ENCODE measurements at places on chromosomes 5 and 9.

GRCh38 chr5:39461007-39461682 lies 36.4 kb upstream of the DAB2 start:
- DNase-seq, result no peak

GRCh38 chr9:111148052-111149017 lies 110.1 kb upstream of the LPAR1 start:
- no peak for DNase-seq

DNA sequence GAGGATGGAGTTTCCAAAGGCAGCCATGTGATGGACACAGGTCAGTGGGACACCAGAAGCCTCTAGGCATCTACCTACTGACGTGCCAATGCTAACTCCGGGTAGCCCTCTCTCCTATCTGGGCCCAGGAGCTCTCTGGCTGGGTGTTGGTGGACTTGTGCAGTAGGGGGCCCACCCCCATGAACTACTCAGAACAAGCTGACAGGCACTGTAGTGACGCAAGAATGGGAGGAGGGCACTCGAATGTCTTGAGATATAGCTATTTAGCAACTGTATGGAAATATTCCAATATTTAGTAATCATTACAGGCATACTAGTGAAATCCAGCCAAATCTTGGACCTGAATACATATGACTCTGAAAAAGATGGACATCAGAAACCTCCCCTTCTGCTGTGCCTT lies 5.7 kb upstream of the DOCK2 start:
- peak; percentile 83 for DNase-seq

GRCh38 chr9:76403352-76403751 lies 9.1 kb upstream of the RFK start:
- peak; percentile 53 for DNase-seq
